LNCaP clone FGC (cell line): ENCODE measurements at places on chromosomes 11 and 22.

GRCh38 chr22:28514321-28514821, 165.3 kb downstream of the TTC28 start:
- DNase-seq = no peak

DNA sequence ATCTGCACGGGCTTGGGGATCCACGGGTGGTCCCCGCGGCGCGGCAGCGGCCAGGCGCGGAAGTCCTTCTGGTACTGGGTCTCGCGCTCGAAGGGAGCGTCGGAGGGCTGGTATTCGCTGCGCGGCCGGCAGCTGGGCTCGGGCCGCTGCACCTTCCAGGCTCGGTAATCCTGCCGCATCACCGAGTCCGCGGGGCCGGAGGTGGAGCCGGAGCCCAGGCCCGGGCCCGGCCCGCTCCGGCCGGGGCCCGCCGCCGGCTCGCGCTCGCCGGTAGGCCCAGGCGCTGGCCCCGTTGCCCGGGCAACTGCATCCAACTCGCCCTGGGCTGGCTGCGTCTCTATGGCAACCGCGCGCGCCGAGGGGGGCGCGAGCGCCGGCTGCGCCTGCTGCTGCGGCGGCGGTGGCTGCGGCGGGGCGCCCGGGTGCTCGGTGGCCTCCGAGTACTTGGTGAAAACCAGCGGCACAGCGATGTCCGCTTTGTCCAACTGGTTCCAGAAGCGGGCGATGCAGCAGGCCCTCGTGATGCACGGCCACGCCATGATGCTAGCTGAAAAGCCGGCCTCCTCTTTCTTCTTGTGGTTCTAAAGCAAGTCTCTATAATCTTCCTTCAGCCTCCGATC, 897 bp downstream of the MAP6 start:
- DNase-seq = no peak

- DNase-seq = no peak
These were observed 21.2 kb downstream of the GRAMD1B start for GRCh38 chr11:123451183-123451781.

DNA sequence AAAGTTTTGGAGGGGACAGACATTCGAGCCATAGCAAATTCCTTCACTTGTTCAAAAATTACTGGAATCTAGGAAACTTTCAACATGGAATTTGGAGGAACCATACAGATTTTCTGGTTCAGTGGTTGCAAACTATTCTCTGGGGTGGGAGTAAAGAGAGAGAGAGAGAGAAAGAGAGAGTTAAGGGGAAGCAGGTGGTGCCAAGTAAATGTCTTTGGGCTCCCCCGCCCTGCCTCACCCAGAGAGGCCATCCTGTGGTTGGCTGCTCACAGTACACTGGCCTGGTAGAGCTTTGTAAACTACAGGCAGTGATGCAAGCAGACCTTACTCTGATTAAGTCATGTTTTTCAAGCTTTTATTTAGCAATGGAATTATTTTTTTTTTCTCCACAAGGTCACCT, 82.6 kb downstream of the ADAMTS15 start:
- no peak for DNase-seq

- DNase-seq = no peak
These were observed 40.6 kb downstream of the TRMU start for GRCh38 chr22:46376111-46376510.

- DNase-seq = no peak
These were observed 165.6 kb downstream of the SHANK2 start for GRCh38 chr11:71086687-71087258.

DNA sequence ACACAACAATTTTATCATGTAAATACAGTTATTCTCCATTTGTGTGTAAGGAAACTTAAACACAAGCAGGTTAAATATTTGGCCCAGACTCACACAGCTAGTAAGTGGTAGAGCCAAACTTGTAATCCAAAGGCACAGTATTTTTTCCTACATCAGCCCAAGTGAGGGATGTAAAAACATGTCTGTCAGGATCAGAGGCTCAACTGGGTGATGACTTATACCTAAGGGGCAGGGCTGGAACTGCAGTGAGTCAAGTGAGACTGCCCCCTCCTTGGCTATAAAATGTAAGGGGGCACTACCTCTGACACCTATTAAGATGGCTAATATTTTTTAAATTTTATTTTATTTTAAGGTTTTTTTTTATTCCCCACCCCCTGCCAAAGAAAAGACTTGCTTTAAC, 82.6 kb downstream of the APIP start:
- DNase-seq = no peak

DNA sequence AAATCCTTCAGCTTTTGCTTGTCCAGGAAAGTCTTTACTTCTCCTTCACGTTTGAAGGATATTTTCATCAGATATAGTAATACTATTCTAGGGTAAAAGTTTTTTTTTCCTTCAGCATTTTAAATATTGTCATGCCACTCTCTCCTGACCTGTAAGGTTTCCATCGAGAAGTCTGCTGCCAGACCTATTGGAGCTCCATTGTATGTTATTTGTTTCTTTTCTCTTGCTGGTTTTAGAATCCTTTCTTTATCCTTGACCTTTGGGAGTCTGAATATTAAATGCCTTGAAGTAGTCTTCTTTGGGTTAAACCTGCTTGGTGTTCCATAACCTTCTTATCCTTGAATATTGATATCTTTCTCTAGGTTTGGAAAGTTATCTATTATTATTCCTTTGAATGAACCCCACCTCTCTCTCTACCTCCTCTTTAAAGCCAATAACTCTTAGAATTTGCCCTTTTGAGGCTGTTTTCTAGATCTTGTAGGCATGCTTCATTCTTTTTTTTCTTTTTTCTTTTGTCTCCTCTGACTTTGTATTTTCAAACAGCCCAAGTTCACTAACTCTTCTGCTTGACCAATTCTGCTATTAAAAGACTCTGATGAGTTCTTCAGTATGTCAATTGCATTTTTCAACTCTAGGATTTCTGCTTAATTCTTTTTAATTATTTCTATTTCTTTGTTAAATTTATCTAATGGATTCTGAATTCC, 12.0 kb upstream of the WEE1 start:
- no peak for DNase-seq

DNA sequence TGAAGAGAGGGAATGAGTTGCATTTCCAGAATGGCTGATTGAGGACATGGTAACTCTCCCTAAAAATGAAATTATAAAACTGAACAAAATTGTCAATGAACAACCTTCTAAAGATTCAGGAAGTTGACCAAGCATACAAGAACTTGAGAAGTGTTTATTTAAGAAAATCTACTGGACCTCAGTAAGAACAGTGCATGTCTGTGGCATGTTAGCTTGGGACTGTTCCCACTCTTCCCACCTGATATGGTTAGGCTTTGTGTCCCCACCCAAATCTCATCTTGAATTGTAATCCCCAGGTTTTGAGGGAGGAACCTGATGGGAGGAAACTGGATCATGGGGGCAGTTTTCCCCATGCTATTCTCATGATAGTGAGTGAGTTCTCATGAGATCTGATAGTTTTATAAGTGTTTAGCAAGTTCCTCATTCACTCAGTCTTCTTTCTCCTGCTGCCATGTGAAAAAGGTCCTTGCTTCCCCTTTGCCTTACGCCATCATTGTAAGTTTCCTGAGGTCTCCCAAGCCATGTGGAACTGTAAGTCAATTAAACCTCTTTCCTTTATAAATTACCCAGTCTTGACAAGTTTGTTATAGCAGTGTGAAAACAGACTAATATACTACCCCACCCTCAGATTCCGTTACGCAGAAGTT, 15.4 kb downstream of the MS4A13 start:
- DNase-seq = no peak

- no peak for DNase-seq
These were observed 4.4 kb downstream of the EXPH5 start for GRCh38 chr11:108589136-108589535.

GRCh38 chr11:47616726-47617416, 22.7 kb upstream of the C1QTNF4 start:
- DNase-seq = no peak

DNA sequence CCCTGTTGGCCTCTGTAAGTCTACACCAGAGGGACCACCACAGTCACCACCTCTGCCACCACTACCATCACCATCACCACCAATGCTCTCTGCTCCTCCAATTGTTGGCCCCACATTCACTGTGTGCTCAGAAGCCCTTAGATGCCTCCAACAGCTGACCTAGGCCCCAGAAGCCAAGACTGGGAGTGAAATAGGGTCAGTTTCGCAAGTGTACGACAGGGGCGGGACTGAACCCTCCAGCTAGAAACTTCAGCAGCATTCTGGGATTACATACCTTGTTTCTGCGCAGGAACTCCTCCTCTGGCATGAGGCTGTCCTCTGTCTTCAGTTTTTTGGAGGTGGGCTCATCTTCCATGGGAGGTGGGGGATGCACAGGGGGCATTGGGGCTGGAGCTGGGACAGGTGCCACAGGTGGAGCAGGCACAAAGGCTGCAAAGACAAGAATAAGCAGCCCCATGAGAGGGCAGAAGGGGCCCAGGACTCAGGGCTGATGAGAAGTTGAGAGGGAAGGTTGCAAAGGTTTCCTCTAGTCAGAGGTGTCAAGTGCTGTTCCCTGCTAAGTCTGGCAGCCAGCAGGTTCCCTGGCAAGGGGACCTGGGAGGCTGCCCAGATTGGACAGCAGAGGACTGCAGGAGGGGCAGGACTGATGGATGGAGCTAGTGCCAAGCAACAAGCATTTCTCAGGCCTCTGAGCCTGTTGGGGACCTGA, 10.2 kb upstream of the TBC1D10A start:
- no peak for DNase-seq

DNA sequence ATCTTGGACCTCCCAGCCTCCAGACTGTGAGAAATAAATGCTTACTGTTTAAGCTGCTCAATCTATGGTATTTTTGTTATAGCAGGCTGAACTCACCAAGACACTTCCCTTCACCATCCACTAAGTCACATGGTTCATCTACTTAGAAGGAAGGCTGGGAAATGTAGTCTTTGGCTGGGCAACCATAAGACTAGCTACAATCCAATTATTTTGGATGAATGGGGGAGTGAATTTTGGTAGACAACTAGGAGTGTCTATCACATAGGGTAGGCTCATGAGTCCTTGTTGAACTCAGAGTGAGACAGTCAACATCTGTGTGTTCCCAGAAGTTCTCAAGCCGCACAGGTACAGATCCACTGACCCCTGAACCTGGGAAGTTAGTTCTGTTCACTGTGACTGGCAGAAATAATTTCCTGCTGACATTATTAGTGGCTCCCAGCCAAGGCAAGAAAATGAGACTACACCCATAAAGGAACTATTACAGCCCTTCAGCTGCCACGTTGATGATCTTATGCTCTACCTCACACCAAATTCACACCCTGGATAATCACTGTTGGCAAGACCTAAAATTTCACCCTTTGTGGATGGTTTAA, 3.1 kb upstream of the SLC35C1 start:
- DNase-seq = no peak

GRCh38 chr11:115421992-115422689, 82.1 kb downstream of the CADM1 start:
- DNase-seq = no peak

- DNase-seq = no peak
These were observed 8.2 kb upstream of the MAFF start for GRCh38 chr22:38193580-38193979.

DNA sequence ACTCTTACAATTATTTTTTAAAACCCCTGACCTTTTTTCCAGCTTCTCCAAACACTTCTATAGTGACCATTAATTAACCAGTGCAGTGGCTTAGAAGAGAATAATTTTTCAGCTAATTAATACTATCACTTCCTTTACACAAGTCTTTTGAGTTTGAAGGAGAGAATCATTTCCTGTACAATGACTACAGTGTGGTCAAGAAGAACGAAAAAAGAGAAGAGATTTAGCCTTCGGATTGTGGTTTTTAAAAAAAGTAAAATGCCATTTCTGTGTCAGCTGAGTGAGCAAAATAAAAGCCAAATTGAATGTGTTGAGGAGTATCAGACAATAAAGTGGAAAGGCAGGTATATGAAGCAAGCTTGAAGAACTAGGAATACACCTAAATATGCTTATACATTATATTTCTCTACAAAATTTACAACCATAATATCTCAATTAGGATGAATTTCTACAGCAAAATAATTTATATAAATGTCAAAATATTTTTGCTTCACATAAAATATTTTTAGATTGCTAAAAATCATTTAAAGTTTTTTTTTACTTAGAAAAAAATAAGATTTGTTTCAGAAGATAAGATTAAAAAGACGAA, 1155.2 kb upstream of the CNTN5 start:
- DNase-seq = no peak

GRCh38 chr22:22058633-22059290, 76.2 kb upstream of the TOP3B start:
- DNase-seq = no peak

- peak; percentile 74 for DNase-seq
These were observed 434 bp downstream of the BANF1 start for GRCh38 chr11:66002648-66003225.

DNA sequence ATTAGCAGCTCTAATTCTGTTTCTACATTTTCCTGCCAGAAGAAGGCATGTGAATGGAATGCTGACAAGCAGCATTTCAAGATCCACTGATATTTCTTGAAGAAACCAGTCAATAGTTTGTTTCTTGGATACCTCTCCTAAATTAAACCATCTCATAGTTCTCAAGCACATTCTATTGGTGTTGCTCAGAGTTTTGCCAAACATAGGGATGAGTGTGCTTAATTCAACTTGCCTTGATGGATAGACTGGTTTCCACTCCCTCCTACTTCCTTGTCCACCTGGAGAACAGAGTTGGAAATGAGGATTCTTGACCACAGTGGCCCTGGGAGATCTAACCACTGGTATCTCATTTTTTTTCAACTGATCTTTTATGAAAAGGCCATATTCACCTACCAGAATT, 29.8 kb upstream of the DDX10 start:
- DNase-seq = no peak

DNA sequence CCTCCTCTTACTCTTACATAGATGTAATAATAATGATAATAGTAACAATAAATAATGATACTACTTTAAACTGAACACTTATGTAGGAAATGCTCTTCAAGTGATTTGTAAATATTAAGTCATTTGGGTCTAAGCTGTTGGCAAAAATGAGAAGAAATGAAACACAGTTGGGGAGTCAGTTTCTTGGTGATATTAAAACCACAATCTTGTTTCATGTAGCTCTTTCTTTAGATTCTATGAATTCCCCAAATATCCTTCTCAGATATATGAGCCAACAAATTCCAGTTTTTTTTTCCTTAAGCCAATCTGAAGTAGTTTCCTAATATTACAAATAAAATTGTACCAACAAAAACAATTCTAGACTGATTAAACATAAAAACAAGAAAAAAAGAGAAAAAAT, 1115.6 kb upstream of the CNTN5 start:
- no peak for DNase-seq

GRCh38 chr11:70702040-70702648, 303.8 kb downstream of the CTTN start:
- DNase-seq = no peak

- DNase-seq = no peak
These were observed 121.5 kb downstream of the KCNQ1OT1 start for GRCh38 chr11:2577991-2578928.
